Endothelial cell (in vitro differentiated cells): ENCODE measurements at places on chromosomes 2 and 18.

- no peak for DNase-seq
Measured at GRCh38 chr2:42545023-42545721, 23.3 kb upstream of the MTA3 start.

DNA sequence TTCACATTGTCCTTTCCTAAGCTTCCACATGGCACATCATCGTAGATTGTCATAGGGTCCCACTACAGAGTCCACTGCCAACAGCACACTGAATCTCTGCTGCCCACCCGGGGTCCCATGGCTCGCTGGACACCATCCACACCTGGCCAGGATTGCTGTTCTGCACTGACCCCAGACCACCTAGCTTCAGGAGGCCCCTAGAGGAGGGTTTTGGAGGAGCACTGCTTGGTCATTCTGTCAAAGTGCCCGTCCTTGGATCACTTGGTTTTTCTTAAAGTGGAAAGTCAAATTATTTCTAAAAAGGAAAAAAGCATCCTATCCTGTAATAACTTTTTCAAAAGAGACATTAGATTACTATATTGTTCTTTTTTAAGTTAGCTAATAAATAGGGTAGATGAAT lies 59.0 kb downstream of the CHRNA1 start:
- no peak for DNase-seq

- DNase-seq, result peak; percentile 2
Measured at GRCh38 chr18:40367576-40367975, 1587.5 kb upstream of the PIK3C3 start.

GRCh38 chr18:79640064-79640672 lies 39.4 kb upstream of the CTDP1 start:
- no peak for DNase-seq

GRCh38 chr2:205138735-205139134 lies 543.6 kb upstream of the NRP2 start:
- no peak for DNase-seq
